ENCODE measurements at places on chromosomes 2 and 18.

DNA sequence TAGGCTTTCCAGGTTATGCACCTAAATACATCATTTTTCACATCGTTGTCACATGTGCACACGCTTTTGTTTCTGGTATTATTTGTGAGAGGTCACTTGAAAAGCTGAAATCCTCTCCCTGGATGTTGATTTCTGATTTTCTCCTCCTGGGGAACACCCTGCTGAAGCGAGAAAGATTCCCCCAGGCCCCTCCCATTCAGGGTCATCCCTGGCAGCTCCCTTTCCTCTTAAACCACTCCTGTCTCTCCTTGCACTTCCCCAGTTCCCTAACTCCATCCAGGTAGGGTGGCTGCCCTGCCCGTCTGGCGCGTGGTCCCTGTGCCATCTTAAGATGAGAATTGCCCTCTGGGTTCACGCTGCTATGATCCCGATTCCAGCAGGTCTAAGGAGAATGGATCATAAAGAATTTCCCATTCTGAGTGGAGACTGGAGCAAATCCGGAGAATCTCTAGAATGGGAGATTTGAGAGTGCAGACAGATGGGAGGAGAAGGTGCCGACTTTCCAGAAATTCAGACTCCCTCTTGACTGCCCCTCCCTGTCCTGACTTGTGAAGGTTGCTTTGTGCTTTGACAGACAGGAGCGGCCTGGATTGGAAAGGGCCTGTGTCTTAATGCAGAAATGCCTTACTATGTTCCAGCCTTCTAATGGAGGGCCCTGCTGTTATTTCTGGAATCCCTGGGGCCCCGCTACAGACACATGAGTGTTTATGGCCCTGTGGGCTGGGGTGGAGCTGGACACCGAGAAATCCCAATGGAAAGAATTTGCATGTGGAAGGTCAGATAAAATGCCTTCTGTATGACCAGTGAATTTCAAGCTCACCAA lies 1.3 kb upstream of the YWHAQ start:
- no peak for DNase-seq

- no peak for DNase-seq
Observed at GRCh38 chr2:85790499-85791188, 36.9 kb downstream of the ATOH8 start.

DNA sequence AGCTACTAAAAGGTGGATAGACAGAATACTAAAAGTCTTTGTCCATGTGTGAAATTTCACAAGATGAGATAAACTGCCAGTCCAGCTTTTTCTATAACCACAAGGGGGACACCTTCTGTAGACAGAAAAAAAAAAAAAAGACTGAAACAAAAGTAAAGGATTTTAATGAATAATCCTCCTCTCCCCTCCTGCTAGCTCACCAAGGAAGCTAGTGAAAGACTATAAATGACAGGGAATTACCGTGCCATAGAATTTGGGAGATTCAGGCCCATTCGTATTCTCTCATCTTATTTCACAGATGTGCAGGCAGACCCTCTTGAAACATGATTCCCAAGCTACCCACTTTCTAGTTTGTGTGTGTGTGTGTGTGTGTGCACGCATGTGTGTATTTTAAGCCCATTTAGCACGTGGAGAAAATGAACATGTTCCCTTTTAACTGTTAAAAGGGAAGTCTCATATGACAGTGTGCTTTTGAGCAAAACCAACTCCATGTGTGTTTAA lies 36.3 kb upstream of the SLC8A1 start:
- DNase-seq: no peak

DNA sequence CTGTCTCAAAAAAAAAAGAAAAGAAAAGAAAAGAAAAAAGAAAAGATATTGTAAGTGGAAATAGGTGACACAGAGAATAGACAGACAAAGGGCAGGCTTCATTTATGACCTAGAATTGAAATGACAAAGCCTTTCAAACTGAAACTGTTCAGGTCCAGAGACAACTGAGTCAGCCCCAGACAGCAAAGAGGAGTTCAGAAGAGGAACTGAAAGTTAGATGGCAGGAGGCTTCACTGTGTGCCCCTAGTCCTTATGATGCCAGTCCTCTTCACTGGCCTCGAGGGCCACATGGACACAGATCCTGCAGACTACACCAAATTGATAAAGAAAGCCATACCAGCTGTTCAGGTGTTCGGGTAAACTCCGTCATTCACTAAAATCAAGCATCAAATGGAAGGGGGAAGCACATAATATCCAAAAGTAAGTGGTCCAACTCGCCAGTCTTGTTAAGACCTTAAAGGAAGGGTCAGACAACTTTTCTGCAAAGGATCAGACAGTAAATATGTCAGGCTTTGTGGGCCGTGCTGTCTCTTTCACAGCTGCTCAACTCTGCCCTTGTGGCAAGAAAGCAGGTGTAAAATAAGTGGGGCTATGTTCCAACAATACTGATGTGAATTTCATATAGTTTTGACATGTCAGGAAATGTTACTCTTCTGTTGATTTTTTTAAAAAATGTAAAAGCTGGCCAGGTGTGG lies 231.9 kb upstream of the MGAT5 start:
- DNase-seq: no peak

- DNase-seq: no peak
Observed at GRCh38 chr2:74010087-74010541, 25.4 kb downstream of the TET3 start.

- no peak for DNase-seq
Observed at GRCh38 chr2:231662811-231663457, 45.4 kb upstream of the PTMA start.

- DNase-seq: no peak
Observed at GRCh38 chr18:60560071-60560470, 187.5 kb upstream of the MC4R start.

DNA sequence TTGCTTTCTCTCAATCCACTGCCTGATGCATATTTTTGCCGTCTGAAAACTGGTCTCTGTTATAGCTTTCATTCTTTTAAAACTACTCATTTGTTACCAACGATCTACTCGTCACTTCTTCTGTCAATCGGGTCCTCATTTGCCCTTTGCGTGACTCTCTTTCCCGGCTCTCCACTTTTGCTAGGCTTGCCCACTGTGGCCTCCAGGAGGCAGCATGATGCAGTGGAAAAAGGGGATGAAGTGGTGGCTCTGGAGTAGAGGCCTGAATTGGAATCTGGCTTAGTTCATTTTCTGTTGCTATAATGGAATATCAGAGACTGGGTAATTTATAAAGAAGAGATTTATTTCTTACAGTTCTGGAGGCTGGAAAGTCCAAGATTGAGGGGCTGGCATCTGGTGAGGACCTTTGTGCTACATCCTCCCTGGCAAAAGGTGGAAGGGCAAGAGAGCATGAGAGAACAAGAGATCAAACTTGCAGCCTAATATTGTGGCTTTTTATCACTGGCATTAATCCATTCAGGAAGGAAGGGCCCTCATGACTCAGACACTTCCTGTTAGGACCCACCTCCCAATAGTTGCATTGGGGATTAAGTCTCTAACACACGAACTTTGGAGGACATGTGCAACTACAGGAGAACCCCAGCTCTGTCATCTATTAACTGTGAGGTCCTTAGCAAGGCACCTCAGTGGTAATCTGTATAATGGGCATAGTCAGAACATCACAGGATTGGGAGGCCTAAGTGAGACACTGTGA lies 15.4 kb downstream of the GDF7 start:
- no peak for DNase-seq

DNA sequence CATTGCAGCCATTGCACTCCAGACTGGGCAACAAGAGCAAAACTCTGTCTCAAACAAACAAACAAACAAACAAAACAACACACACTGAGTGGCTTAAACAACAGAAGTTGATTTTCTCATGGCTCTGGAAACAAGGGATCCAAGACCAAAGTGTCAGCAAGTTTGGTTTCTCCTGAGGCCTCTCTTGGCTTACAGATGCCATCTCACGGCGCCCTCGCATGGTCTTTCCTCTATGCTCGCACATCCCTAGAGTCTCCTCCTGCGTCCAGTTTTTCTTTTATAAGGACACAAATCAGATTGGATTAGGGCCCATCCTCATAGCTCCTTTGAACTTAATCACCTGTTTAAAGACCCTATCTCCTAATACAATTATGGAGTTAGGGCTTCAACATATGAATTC lies 133.4 kb upstream of the LRRTM1 start:
- DNase-seq: no peak

DNA sequence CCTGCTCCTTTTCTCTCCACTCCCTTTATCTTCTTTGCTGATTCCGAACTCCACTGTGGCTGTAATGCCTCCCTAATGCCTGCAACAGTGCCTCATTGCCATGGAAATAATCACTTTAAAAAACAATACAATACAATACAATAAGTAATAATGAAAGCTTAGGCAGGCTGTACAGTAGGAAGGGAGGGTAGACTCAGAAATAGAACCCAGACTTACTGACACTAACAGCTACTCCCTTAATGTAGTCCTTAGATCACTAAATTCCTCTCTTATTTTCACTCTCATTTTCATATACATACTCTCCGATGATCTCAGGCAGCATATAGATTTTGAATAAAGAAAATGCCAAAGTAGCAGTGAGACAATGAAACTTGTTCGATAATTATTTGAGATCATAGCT lies 70.2 kb downstream of the DLGAP1 start:
- no peak for DNase-seq

DNA sequence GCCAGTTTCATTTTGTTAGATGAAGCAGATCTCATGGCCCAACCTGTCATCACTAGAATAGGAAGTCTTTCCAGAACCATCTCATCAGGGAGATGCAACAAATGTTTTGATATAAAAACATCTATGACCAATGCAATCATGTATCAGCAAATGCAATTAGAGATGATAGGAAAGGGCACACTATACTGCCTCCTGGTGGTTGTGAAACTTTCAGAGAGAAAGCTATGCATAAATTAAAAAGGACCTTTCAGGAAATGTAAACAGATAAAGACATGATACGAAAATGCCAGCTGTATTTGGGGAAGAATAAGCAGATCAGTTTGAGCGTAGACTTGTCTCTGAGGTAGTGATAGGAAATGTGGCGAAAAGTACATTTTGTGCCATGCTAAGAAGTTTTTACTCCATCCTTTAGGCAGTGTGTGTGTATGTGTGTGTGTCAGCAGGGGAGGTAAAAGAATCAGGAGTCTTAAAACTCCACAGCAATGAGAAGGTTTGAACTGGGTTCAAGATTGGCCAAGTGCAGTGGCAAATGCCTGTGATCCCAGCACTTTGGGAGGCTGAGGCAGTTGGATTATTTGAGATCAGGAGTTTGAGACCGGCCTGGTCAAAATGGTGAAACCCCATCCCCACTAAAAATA lies 479.3 kb downstream of the CPS1 start:
- DNase-seq: no peak

DNA sequence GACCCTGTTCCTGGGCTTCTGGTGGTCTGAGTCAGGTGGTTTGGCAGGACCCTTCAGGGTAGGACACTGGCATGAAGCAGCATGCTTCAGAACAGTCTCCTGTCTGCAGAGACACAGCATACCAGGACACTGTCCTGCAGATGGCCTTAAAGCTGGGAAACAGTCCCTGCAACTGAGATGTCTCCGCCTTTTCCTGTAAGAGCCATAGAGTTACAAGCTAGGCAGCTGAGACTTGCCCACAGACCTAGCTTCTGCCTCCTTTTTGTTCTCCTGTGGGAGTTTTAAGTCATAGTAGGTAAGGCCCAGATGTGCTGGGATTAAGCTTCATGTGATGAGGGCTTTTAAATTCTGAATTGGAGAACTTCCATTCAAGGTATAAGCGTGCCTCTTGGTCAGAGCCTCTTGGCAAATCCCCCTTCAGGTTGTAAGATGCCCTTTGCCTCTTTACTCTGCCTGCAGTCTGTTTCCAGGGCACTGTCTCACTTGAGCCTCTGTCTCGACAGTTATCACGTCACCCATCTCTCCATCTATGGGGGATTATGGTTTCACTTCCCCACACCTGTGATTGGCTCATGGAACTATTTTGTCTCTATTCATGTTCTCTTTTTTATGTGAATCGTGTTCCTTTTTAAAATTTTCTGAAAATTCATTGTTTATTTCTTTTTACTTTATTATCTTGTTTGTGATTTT lies 51.8 kb downstream of the COA5 start:
- no peak for DNase-seq

- no peak for DNase-seq
Observed at GRCh38 chr2:120769787-120770120, 34.1 kb downstream of the GLI2 start.

GRCh38 chr18:11066038-11066437 lies 83.3 kb downstream of the PIEZO2 start:
- DNase-seq: no peak

GRCh38 chr18:77899972-77900754 lies 650.5 kb downstream of the GALR1 start:
- DNase-seq: no peak

DNA sequence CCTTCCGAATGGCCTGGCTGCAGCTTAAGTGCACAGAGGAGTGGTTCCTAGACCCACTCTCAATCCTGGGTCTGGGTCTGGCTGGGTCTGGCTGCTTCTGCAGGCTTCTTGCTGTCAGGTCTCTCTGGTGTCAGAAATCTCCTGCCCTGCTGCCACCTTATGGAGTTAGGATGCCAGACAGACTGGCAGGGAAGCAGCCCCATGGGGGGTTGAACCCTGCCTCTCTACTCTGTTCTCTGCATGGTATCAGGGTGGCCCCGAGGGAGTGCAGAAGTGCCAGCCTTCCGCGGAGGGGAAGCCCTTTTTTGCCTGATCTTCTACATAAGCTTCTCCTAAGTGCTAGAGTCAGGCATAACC lies 89.4 kb downstream of the ZCCHC2 start:
- no peak for DNase-seq

DNA sequence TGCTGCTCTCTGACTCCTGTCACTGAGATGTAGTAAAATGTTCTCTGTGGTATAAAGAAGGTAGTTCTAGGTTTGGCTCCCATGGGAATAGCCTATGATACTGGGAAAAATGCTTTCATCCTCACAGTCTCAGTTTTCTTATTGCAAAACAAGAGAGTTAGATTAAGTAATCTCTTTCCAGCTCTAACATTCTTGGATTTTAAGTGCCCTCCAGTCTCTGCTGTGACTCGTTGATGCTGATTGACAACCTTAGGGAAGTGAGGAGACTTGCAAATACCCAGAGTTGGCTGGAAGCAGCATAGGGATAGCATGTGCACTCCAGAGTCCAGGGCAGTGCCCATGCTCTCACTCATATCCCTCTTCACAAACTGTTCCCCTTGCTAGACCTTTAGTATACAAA lies 534.9 kb downstream of the SLC4A3 start:
- no peak for DNase-seq

- DNase-seq: no peak
Observed at GRCh38 chr2:27049422-27050280, 1.8 kb upstream of the AGBL5 start.

- DNase-seq: no peak
Observed at GRCh38 chr2:100632759-100633158, 70.0 kb downstream of the PDCL3 start.

All from thoracic aorta (tissue), 2 donors.